ENCODE measurements at places on chromosomes 4 and X. TPM values are rescaled to one million over a fixed set of nuclear protein-coding genes. Genes with fewer than 3 reads are reported as not detected.
A peak's percentile ranks its signal among the peaks of the same experiment; 100 is the strongest.

THAP9 gene
- polyA plus RNA-seq, result 4.4 TPM

FAM114A1 gene
- polyA plus RNA-seq, result 6.0 TPM

DKK2 gene
- polyA plus RNA-seq, result 0.42 TPM

- H3K36me3 ChIP-seq, result no peaks in the 10 kb centered on the region
- H3K27ac ChIP-seq, result no peak overlapping the region
- peak; percentile 40 for DNase-seq
- no peaks in the 10 kb centered on the region for H3K27me3 ChIP-seq
- no peak overlapping the region for H3K4me3 ChIP-seq
- H3K4me1 ChIP-seq, result peaks cover 11% of the 10 kb centered on the region
Measured at GRCh38 chr4:8225706-8226443, 26.8 kb downstream of the SH3TC1 start.

DNA sequence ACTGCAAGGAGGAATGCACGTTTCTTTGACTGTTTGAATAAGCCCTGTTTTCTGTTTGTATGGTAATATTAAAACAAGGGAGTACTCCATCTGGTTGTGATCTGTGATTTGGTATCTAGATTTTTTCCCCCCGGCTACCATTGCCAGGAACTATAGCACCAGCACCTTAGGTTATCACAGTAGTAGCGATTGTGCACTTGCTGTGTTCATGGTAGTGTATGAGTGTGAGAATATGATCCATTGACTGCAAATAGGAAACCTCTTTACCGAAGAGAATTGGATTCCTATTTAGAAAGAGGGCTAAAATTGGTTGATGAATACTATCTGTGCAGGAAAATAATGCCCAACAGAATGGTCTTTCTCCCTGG lies 69.9 kb downstream of the LARP7 start:
- peaks cover 6% of the 10 kb centered on the region for H3K27me3 ChIP-seq
- H3K4me1 ChIP-seq, result no peaks in the 10 kb centered on the region
- peak overlapping the region; percentile 92 for H3K4me3 ChIP-seq

GAB3 gene
- 7.2 TPM for polyA plus RNA-seq

- no peaks in the 10 kb centered on the region for H3K4me1 ChIP-seq
- no peak overlapping the region for H3K27ac ChIP-seq
- no peak for DNase-seq
- no peaks in the 10 kb centered on the region for H3K36me3 ChIP-seq
- H3K4me3 ChIP-seq, result no peak overlapping the region
- H3K27me3 ChIP-seq, result no peaks in the 10 kb centered on the region
Measured at GRCh38 chrX:10190367-10190766, 33.6 kb downstream of the CLCN4 start.

FGFRL1 gene
- polyA plus RNA-seq, result 47.1 TPM

SEPSECS gene
- polyA plus RNA-seq, result 2.6 TPM

DNA sequence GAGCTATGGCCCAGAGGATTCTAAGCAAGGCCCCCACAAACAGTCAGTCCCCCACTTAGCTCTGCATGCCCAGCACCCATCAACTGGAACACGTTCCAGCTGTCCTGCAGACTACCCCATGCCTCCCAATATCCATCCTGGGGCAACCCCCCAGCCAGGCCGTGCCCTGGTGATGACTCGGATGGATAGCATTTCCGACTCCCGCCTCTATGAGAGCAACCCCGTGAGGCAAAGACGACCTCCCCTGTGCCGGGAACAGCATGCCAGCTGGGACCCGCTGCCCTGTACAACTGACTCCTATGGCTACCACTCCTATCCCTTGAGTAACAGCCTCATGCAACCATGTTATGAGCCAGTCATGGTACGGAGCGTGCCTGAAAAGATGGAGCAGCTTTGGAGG lies 32.0 kb downstream of the LAS1L start:
- peaks cover 5% of the 10 kb centered on the region for H3K36me3 ChIP-seq
- H3K27me3 ChIP-seq, result no peaks in the 10 kb centered on the region
- no peak overlapping the region for H3K27ac ChIP-seq

DNA sequence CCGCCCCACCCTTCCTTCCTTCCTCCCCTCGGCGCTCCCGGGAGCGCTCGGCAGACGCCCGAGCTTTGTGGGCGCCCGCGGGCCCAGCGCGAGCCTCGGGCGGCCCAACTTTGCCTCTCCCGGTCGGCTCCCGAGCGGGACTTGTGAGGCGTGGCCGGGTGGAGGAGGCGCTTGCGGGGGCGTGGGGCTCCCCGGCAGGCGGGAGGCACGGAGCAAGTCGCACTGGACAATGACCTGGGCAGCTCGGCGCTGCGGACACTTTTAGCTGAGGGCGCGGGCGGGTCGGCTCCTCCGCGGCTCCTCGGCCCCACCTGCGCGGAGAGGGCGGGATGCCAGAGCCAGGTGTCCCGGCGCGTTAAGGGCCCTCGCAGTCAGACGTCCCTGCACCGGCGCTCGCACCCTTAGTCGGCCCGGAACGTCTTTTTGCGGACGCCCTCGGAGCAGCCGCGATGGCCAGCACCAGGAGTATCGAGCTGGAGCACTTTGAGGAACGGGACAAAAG lies 385 bp downstream of the DCLK2 start:
- no peaks in the 10 kb centered on the region for H3K27me3 ChIP-seq
- peaks cover 21% of the 10 kb centered on the region for H3K4me1 ChIP-seq
- H3K4me3 ChIP-seq, result peak overlapping the region; percentile 78

DNA sequence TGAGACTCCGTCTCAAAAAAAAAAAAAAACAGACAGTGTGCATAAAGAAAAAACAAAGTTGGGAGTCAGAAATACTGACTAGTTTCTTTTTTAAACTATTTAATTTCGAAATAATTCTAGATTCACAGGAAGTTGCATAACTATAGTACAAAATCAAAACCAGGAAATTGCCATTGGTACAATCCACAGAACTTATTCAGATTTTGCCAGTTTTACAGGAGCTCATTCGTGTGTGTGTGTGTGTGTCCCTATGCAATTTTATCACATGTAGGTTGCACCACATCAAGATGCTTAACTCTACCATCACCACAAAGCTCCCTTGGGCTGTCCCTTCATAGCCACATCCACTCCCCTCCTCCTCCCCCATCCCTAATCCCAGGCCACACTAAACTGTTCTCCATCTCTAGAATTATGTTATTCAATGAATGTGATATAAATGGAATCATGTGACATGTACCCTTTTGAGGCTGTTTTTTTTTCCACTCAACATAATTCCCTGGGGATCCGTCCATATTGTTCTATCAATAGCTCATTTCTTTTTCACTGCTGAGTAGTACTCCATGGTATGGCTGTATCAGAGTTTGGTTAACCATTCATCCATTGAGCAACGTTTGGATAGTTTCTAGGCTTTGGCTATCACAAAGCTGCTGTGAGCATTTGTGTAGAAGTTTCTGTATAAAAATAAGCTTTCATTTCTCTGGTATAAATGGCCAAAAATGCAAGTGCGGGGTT lies 16.3 kb upstream of the DDX3X start:
- H3K36me3 ChIP-seq, result no peaks in the 10 kb centered on the region
- no peaks in the 10 kb centered on the region for H3K27me3 ChIP-seq
- DNase-seq, result no peak
- H3K27ac ChIP-seq, result no peak overlapping the region
- no peaks in the 10 kb centered on the region for H3K4me1 ChIP-seq

DNA sequence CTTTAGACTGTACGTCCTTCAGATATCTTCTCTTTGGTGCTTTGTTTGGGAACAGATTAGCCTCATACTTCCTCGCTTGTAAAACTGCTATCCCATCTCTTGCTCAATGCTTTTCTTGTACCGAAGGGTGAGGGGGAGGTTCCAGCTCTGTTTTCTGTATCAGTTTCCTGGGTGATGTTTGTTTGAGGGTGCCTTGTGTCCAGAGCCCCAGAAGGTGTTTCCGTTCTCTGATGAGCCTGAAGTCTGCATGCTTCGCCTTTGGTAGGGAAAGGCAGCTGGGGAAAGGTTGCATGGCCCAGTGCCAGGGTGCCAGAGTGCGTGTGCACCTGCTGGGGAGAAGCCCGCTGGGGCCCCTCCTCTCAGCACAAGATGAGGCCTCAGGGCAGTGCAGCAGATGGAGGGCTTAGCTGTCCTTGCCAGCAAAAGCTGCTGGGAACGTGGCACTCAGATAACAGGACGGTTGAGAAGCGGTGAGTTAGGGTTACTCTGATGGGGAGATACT lies 73.7 kb downstream of the TBL1X start:
- H3K4me1 ChIP-seq, result peaks cover 5% of the 10 kb centered on the region
- DNase-seq, result no peak
- H3K36me3 ChIP-seq, result no peaks in the 10 kb centered on the region
- H3K4me3 ChIP-seq, result no peak overlapping the region
- H3K27ac ChIP-seq, result no peak overlapping the region

DNA sequence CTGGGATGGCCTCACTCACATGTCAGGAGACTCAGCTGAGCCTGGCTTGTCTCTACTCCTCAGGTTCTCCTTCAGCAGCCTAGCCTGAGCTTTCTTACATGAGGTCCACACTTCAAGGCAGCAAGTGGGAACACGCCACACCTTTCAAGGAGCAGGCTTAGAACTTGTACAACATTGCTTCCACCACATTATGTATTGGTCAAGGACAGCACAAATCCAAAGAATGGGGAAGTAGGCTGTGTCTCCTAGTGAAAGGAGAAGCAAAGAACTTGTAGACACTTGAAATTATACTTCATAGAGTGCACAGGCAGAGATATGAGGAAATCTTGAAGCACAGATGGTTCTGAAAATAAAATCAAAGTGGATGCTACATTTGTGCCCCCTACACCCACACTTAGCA lies 120.9 kb upstream of the NOCT start:
- no peaks in the 10 kb centered on the region for H3K36me3 ChIP-seq
- H3K27me3 ChIP-seq, result no peaks in the 10 kb centered on the region
- H3K4me1 ChIP-seq, result no peaks in the 10 kb centered on the region
- H3K27ac ChIP-seq, result no peak overlapping the region
- H3K4me3 ChIP-seq, result no peak overlapping the region
- no peak for DNase-seq

GDI1 gene
- 77.1 TPM for polyA plus RNA-seq

- H3K4me1 ChIP-seq, result no peaks in the 10 kb centered on the region
- no peaks in the 10 kb centered on the region for H3K36me3 ChIP-seq
- no peaks in the 10 kb centered on the region for H3K27me3 ChIP-seq
- DNase-seq, result no peak
Measured at GRCh38 chrX:106862972-106863688, 40.0 kb downstream of the RIPPLY1 start.

- no peak overlapping the region for H3K4me3 ChIP-seq
- no peaks in the 10 kb centered on the region for H3K4me1 ChIP-seq
- no peak for DNase-seq
- H3K36me3 ChIP-seq, result no peaks in the 10 kb centered on the region
- no peak overlapping the region for H3K27ac ChIP-seq
Measured at GRCh38 chr4:5666741-5667140, 41.6 kb downstream of the EVC2 start.

DNA sequence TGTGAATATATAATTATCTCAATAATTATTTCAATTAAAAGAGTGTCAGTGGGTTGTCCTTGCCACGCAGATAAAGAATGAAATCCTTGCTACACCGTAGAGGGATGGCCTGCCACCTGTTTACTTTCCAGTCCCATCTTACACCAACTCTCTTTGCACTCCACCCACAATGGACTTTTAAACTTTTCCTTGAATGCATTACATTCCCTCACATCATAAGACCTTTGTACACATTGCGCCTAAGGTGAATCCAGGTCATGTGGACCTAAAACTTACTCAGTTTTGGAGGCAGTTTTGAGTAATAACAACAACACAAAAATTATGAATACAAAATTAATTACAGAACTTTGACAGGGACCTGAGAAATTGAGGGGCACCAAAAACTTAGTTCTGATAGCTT lies 78.7 kb upstream of the PDE5A start:
- no peaks in the 10 kb centered on the region for H3K27me3 ChIP-seq
- H3K36me3 ChIP-seq, result no peaks in the 10 kb centered on the region
- no peaks in the 10 kb centered on the region for H3K4me1 ChIP-seq
- no peak overlapping the region for H3K4me3 ChIP-seq
- no peak overlapping the region for H3K27ac ChIP-seq
- no peak for DNase-seq

DNA sequence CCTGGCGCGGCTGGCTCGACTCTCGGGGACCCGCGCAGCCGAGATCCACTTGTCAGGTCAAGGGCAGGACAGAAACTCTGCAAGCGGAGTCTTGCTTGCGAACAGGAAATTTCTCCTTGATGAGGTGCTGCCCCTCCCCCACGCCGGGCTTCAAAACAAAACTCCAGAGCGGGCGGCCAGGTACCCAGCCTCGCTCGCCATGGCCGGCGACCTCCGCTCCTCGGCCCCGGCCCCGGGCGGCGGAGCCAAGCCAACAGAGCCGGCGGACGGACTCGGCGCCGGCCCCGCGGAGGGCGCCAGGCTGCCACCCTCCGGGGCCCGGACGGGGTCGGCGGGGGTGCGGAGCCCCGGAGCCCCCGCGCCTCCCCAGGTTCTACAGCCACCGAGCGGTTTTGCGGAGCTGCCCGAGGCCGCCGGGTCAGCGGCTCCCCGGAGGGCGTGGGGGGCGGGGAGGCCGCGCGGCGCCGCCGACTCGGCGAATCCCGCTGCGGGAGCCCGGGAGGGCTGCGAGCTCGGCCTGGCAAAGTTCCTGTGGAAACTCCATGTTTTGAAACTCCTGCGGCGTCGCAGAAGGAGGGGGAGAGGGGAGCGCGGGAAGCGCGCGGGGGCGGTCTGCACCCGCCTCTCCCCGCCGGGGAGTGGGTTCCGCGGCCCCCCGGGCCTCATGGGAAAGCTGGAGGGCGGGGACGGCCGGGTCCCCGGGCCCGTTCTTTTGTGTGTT lies 11.7 kb upstream of the BCOR start:
- H3K27me3 ChIP-seq, result no peaks in the 10 kb centered on the region
- peak; percentile 72 for DNase-seq
- peaks cover 21% of the 10 kb centered on the region for H3K4me1 ChIP-seq
- no peaks in the 10 kb centered on the region for H3K36me3 ChIP-seq
- peak overlapping the region; percentile 88 for H3K4me3 ChIP-seq

GAGE2A gene
- not detected for polyA plus RNA-seq

- H3K36me3 ChIP-seq, result no peaks in the 10 kb centered on the region
- no peak for DNase-seq
- no peaks in the 10 kb centered on the region for H3K4me1 ChIP-seq
- H3K4me3 ChIP-seq, result no peak overlapping the region
- no peaks in the 10 kb centered on the region for H3K27me3 ChIP-seq
Measured at GRCh38 chrX:38847206-38847902, 46.1 kb downstream of the MID1IP1 start.

POU3F4 gene
- polyA plus RNA-seq, result not detected

- no peaks in the 10 kb centered on the region for H3K36me3 ChIP-seq
- H3K27me3 ChIP-seq, result no peaks in the 10 kb centered on the region
- DNase-seq, result no peak
Measured at GRCh38 chr4:7596918-7597606, 162.3 kb upstream of the PSAPL1 start.

Data from heart left ventricle (tissue), 16 donors.